Pancreas (tissue), 10 donors: ENCODE measurements at places on chromosomes 5 and 9. TPM values are rescaled to one million over a fixed set of nuclear protein-coding genes. Genes with fewer than 3 reads are reported as not detected.

- peak; percentile 40 for DNase-seq
Observed at GRCh38 chr5:142717582-142718215, 31.8 kb upstream of the FGF1 start.

- no peak for DNase-seq
Observed at GRCh38 chr9:121612511-121612998, 38.9 kb upstream of the DAB2IP start.

GRCh38 chr5:56816546-56817081 is 1.3 kb downstream of the MAP3K1 start:
- DNase-seq: peak; percentile 69

DNA sequence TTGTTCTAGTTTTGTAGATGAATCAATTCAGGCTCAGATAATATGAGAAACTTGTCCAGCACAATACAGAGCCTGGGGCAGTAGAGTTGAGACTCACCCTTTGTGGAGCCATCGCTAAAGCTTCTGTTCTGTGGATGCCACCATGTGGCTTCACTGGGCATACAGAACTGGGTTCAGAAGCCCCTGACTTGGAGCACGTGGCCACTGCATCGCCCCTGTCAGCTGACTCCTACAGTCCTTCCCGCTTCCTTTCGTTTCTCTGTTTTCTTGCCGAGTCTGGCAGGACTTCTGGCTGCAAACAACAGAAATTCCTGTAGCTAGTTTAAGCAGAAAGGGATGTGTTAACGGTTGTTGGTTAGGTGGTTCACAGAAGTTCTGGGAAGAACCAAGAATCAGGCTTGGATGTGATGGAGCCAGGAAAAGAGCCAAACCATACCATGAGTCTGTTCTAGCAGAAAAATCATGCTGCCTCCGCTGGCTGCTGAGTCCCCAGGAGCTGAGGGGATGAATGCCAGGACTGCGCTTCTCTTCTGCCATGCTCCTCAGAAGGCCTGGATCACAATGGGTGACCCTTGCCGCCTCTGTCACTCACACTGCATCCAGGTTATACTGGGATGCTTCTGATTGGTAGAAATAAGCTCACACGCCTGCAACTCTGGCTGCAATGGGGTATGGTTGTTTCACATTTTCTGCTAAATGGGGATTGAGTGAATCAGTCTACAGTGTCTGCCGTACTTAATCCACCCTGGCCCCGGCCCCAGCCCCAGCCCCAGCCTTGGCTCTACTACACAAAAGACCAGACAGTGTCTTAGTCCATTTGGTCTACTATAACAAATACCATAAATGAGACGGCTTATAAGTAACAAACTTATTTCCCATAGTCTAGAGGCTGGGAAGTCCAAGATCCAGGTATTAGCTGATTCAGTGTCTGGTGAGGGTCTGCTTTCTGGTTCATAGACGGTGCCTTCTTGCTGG is 262.5 kb downstream of the GOLPH3 start:
- no peak for DNase-seq

GRCh38 chr5:113068559-113068958 is 92.0 kb downstream of the DCP2 start:
- no peak for DNase-seq

GRCh38 chr5:155919725-155920124 is 407.2 kb upstream of the SGCD start:
- no peak for DNase-seq

- DNase-seq: peak; percentile 93
Observed at GRCh38 chr9:1009101-1009707, 32.7 kb downstream of the DMRT3 start.

DNA sequence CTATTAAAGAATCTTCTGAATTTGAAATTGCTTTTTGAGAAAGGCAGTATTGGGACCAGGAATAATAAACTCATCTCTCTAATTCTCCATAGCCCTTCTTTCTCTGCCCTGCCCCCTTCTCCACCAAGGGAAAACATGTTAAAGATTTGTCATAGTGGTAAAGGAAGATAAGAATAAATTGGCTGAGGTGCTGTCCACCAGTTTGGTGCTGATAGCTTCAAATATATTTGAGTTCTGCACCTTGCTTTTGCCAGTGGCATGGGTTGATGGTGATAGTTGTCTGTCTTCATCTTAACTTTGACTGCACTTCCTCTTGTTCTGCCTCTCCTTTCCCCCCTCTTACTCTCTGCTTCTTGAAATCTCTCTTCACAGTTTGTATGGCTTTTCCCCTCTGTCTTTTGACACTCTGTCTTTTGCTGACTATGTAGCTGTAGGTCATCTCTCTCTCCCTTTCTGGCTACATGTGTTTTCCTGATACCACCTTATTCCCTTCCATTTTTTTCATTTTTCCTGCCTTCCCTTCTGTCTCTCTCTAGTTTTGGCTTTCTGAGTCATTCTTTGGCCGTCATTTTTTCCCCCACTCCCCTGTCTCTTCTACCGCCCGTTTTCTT is 56.6 kb downstream of the NDUFS4 start:
- DNase-seq: no peak

DNA sequence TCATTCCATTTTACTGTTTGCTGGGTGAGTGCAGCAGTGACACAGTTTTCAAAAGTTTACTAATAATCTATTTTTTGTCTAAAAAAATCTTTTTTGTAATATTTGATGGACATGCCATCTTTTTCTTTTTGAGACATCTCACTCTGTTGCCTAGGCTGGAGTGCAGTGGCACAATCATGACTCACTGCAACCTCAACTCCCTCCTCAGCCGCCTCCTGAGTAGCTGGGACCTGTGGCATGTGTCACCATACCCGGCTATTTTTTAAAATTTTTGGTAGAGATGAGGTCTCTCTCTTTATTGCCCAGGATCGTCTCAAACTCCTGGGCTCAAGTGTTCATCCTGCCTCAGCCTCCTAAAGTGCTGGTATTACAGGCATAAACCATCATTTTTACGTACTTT is 86.0 kb downstream of the KDM4C start:
- DNase-seq: no peak

- DNase-seq: no peak
Observed at GRCh38 chr5:54876556-54876955, 108.8 kb downstream of the ESM1 start.

The STOM gene
- 33.1 TPM for total RNA-seq

The SELENOP gene
- total RNA-seq: 139 TPM

The FAM153A gene
- 1.4 TPM for total RNA-seq

The PCDHB2 gene
- 0.61 TPM for total RNA-seq

The TDRD7 gene
- 4.1 TPM for total RNA-seq

The GNE gene
- 11.8 TPM for total RNA-seq

The PSAT1 gene
- 189 TPM for total RNA-seq

The ENC1 gene
- total RNA-seq: 22.5 TPM
